ENCODE measurements at places on chromosomes 1 and 21.

GRCh38 chr1:160206421-160207117 lies 1.4 kb downstream of the PEA15 start:
- peaks cover 51% of the 10 kb centered on the region for H3K4me1 ChIP-seq
- peak overlapping the region; percentile 88 for H3K4me3 ChIP-seq
- peak overlapping the region; percentile 96 for H3K27ac ChIP-seq
- no peaks in the 10 kb centered on the region for H3K27me3 ChIP-seq
- H3K36me3 ChIP-seq: peaks cover 17% of the 10 kb centered on the region
- peak; percentile 90 for DNase-seq

GRCh38 chr1:235100194-235100772 lies 28.4 kb downstream of the TOMM20 start:
- no peaks in the 10 kb centered on the region for H3K36me3 ChIP-seq
- H3K4me1 ChIP-seq: no peaks in the 10 kb centered on the region
- H3K4me3 ChIP-seq: no peak overlapping the region
- no peak overlapping the region for H3K27ac ChIP-seq

GRCh38 chr1:225950905-225951497 lies 10.0 kb upstream of the LEFTY2 start:
- H3K4me1 ChIP-seq: no peaks in the 10 kb centered on the region
- no peak overlapping the region for H3K4me3 ChIP-seq
- H3K27me3 ChIP-seq: peaks cover 24% of the 10 kb centered on the region
- no peaks in the 10 kb centered on the region for H3K36me3 ChIP-seq
- H3K27ac ChIP-seq: no peak overlapping the region

DNA sequence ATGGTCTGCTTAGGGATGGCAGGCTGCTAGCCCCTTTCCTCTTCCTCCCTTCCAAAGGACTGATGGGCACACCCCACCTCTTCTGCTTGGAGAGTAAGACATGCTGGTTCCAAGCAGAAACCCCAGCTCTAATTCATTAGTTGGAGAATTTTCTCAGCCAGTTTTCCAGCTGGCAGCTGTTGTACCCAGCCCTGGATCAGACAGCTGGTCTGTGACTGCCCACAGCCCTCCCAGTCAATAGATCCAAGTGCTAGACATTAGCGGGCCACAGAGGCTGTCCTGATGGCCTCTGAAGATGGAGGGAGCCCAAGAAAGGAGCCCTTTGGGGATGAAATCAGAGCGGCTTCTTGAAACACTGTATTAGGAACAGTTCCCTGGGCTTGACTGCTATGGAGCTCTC lies 35.8 kb downstream of the ACOT11 start:
- DNase-seq: no peak
- H3K4me1 ChIP-seq: peaks cover 3% of the 10 kb centered on the region
- no peaks in the 10 kb centered on the region for H3K27me3 ChIP-seq

DNA sequence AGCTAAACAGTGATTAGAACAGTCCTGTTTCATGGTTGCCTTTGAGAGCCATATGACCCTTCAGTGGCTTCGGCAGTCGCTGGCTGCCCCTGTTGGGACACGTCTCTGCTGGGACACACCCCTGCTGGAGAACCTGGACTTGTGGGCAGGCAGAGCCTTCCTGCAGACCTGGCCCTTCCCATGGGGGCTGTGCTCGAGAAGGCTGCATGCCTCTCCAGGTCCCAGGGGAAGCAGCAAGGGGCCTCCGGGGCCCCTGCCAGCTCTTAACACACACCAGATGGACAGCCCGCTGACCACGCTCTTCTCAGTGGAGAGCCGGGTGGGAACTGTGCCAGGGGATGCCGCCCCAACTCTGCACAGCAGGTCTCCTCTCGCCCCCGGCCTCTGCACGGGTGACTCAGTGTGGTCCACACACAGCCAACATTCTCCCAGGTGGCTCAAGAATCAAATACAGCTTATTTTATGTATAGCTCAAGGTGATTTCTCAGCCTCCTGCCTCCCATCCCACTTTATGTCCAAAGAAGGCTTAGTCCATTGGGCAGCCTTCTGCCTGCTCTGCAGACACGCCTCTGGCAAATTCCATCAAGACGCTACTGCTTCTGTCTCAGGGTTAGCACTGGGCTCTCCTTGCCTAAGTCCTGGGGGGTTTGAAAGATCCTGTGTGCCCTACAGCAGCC lies 450.8 kb downstream of the KIF26B start:
- no peaks in the 10 kb centered on the region for H3K36me3 ChIP-seq
- no peaks in the 10 kb centered on the region for H3K27me3 ChIP-seq
- peaks cover 10% of the 10 kb centered on the region for H3K4me1 ChIP-seq
- no peak overlapping the region for H3K4me3 ChIP-seq
- no peak overlapping the region for H3K27ac ChIP-seq

- no peak overlapping the region for H3K27ac ChIP-seq
- no peak overlapping the region for H3K4me3 ChIP-seq
- no peak for DNase-seq
- no peaks in the 10 kb centered on the region for H3K27me3 ChIP-seq
- peaks cover 3% of the 10 kb centered on the region for H3K36me3 ChIP-seq
Observed at GRCh38 chr1:66370462-66370971, 163.4 kb upstream of the SGIP1 start.

DNA sequence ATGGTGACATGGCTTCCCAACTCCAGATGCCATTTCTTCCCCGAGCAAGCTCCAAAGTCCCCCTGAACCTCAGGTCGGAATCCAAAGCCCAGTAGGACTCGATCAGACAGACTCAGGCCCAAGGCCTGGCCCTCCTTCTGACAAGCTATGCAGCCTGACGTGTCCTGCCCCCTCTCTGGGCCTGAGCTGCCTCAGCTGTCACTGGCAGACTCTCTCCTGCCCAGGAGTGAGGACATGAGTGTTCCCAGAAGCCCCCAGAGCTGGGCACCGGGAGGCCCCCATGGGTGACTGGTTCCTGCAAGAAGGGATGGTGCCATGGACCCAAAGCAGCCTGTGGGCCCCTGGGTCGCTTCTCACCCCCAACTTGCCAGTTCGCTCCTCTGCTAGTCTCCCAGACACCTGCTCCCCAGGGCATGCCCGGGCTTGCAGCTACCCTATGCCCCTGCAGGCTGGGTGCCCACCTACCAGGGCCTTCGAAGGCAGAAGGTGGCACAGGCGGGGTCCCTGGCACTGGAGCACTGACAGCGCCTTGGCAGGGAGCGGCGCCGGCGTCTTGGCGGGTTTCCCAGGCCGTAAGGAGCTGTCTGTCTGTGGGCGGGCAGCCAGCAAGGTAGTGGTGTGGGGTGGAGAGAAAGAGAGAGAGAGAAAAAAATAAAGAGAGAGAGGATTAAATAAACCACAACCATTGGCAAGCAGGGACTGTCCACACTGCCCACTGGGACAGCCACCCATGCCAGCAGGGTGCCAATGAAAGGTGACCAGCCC lies 2.3 kb downstream of the EDN2 start:
- no peak overlapping the region for H3K4me3 ChIP-seq
- peaks cover 43% of the 10 kb centered on the region for H3K4me1 ChIP-seq
- DNase-seq: no peak

GRCh38 chr1:119440721-119441307 lies 25.9 kb downstream of the HSD3B2 start:
- H3K27me3 ChIP-seq: no peaks in the 10 kb centered on the region
- H3K4me1 ChIP-seq: no peaks in the 10 kb centered on the region
- no peak overlapping the region for H3K27ac ChIP-seq
- no peaks in the 10 kb centered on the region for H3K36me3 ChIP-seq
- no peak overlapping the region for H3K4me3 ChIP-seq

DNA sequence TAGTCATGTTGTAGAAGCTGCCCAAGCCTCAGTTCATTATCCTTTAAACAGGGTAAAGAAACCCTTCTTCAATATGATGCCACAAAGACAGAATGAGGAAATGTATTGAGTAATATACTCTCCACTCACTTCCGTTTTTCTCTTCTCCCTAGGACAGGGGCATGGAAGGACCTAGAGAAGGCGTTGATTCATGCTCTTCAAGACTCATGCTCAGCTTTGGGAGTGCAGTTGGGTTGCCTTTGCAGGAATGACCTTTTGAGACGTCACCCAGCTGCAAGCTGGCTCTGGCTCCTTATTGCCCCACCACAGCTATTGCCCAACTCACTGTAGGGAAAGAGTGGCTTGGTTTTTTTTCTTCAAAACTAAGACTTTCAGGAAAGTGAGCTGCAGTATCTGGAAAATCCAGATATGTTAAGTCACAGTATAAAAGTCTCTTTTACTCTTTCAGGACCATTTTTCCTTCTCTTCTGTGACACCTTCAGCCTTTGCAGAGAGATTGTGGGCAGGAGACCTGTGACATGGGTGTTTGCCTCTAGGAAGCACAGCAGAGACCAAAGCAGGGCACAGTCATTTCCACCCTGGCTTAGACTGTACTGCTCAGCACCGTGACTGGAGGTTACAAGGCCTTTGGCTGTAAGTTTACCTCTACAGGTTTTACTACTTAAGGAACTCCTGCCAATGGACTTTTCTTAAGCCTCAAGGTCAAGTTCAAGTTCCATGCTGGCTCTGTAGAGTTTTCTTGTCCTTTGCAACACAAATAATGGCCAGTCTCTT lies 39.5 kb downstream of the XCL2 start:
- DNase-seq: peak; percentile 12
- H3K36me3 ChIP-seq: no peaks in the 10 kb centered on the region
- H3K27me3 ChIP-seq: no peaks in the 10 kb centered on the region
- H3K4me1 ChIP-seq: peaks cover 6% of the 10 kb centered on the region
- no peak overlapping the region for H3K27ac ChIP-seq

DNA sequence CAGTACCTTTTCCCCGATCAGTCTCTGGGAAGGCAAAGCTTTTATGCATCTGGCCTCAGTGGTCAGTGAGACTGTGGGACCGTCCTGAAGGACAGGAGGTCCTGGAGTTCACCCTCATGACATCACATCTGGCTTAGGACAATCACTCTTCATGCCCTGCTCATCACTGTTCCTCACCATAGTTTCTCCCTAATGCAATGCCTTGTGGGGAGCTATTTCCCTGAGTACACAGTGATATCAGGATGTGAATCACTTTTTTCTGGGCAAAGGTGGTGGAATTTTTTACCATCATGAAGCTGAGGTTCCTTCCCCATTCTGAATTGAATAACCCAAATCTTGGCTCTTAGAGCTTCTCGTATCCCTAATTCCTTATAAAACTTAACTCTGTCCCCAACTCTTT lies 34.8 kb upstream of the CFAP126 start:
- no peak for DNase-seq
- no peaks in the 10 kb centered on the region for H3K36me3 ChIP-seq
- peaks cover 5% of the 10 kb centered on the region for H3K27me3 ChIP-seq

- no peaks in the 10 kb centered on the region for H3K36me3 ChIP-seq
- no peaks in the 10 kb centered on the region for H3K27me3 ChIP-seq
- peaks cover 9% of the 10 kb centered on the region for H3K4me1 ChIP-seq
- H3K27ac ChIP-seq: peak overlapping the region; percentile 86
Observed at GRCh38 chr1:224114787-224115175, 870 bp downstream of the FBXO28 start.

DNA sequence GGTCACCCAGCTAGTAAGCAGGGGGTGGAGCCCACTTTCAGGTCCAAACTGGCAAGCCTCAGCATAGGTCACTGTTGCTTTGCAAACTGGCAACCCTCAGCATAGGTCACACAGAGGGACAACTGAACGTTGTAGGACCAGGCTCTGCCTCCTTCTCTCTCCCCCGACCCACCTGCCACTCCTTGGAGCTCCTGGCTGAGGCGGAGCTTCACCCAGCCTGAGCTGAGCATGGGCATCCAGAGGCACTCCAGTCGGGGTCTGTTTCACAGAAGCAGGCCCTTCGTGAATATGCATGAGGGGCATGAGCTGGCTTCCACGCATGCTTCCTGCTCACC lies 24.2 kb downstream of the CAPZB start:
- no peak overlapping the region for H3K4me3 ChIP-seq
- no peaks in the 10 kb centered on the region for H3K27me3 ChIP-seq
- peaks cover 9% of the 10 kb centered on the region for H3K36me3 ChIP-seq
- DNase-seq: no peak

GRCh38 chr1:175272361-175272760 lies 79.8 kb upstream of the KIAA0040 start:
- H3K27ac ChIP-seq: no peak overlapping the region
- H3K4me3 ChIP-seq: no peak overlapping the region
- H3K36me3 ChIP-seq: no peaks in the 10 kb centered on the region
- no peaks in the 10 kb centered on the region for H3K27me3 ChIP-seq
- no peaks in the 10 kb centered on the region for H3K4me1 ChIP-seq
- DNase-seq: no peak

DNA sequence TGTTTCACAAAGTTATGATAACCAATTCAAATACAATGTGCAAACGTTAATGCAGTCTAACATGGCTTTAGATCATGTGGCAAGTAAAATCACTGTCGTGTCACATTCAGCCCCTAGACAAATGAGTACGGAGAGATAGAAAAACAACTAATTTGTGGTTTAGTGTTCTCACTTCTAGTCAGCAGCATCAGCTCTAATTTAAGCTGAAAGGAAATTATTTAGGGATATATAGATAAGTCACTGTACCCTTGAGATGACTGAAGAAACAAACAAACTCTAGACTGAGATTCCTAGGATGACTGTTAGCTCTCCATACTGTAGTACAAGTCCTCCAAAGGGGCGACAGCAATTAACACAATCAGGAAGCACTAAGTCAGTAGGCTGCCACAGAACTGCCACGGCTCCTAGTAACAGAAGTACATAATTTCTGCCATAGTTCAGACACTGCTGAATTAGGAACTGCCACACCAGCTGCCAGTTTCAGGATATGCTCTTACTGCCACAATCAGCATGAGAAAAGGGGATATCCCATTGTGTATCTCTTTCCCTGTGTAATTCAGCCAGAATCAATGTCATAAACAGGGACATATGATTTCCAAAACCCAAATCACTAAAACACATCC lies 150.4 kb upstream of the NEGR1 start:
- H3K36me3 ChIP-seq: no peaks in the 10 kb centered on the region
- no peak overlapping the region for H3K4me3 ChIP-seq
- no peaks in the 10 kb centered on the region for H3K4me1 ChIP-seq

DNA sequence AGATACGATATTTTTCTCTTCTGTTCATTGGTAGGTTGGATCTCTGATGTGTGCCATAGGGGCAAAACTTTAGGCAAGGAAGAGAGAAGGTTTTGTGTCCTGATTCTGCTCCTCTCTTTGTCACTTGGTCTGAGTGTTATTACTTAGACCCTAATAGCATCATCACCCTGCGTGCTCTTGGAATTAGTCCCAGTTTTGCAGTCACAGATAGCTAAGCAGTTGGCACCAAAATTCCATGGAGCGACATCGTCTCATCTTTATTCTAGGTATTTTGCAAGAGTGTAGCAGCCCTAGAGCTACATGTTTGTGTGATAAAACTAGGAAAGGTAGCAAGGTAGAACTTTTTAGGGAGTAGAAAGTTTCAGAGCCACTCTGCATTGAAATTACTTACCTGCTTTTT lies 23.8 kb downstream of the PIP5K1A start:
- peaks cover 5% of the 10 kb centered on the region for H3K4me1 ChIP-seq
- H3K4me3 ChIP-seq: no peak overlapping the region
- H3K36me3 ChIP-seq: peaks cover 12% of the 10 kb centered on the region

DNA sequence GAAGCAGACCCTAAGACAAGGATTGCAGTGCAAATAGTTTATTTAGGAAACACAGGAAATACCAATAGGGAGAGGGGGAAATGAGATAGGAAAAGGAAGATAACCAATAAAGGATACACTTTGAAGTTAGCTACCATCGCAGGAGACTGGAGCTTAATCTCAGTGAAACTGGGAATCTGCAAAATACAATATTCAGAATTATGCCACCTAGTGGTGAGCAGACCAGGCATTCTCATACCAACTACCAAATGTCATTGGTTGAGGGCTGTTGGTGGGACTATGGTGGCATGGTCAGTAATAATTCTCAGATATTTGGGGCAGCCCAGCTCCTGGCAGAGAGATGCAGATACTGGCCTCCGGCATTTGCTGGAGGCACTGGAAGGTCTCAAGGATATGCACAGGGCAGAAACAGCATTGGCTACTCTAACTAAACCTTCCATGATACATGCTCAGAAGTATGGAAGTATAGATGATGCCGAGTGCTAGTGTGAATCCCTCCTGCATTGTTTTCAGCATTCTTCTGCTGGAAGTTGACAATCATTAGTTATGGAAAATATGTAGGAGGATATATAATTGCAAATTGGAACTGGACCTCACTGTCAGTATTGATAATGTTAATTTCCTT lies 11.8 kb upstream of the ZFP69B start:
- H3K27ac ChIP-seq: no peak overlapping the region
- H3K4me3 ChIP-seq: no peak overlapping the region
- no peak for DNase-seq
- H3K27me3 ChIP-seq: no peaks in the 10 kb centered on the region

All from astrocyte (in vitro differentiated cells and primary cell).